Thyroid gland (tissue), 4 donors: ENCODE measurements at places on chromosomes 1 and 21.

DNA sequence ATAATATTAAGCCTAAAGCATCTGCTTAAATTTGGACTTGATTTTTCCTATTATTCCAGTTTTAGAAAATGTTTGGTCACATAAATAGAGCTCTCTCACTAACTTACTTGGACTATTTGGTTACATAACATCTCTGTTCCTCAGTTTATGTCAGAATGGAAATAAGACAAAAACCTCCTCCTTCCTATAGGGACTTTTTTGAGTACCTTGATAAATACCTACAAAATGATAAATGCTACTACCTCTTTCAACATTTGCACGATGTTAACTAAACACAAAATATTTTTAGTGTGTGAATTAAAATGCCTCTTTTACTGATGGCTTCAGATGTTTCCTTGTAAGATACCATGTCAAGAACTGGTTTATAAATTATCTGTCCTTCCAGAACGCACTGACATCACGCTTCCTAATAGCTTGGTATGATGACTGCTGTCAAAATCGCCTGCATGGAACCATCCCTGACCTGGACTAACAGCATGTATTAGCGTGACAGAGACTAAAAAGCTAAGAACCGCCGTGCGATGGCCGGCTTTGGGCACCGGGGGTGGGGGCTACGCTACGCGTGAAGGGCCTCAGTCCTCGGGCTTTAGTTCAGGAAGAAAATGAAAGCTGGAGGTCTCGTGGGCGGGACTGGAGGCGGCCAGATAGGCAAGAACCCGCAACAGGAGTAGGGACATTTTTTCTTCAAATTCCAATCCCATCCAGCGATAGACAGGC lies 133.2 kb upstream of the BARHL2 start:
- peak; percentile 33 for DNase-seq

GRCh38 chr1:9278116-9278515 lies 14.6 kb upstream of the SPSB1 start:
- DNase-seq: no peak

GRCh38 chr1:202047977-202048376 lies 37.6 kb downstream of the ELF3 start:
- no peak for DNase-seq

- no peak for DNase-seq
These were observed 8.8 kb downstream of the AK5 start for GRCh38 chr1:77290576-77290975.

DNA sequence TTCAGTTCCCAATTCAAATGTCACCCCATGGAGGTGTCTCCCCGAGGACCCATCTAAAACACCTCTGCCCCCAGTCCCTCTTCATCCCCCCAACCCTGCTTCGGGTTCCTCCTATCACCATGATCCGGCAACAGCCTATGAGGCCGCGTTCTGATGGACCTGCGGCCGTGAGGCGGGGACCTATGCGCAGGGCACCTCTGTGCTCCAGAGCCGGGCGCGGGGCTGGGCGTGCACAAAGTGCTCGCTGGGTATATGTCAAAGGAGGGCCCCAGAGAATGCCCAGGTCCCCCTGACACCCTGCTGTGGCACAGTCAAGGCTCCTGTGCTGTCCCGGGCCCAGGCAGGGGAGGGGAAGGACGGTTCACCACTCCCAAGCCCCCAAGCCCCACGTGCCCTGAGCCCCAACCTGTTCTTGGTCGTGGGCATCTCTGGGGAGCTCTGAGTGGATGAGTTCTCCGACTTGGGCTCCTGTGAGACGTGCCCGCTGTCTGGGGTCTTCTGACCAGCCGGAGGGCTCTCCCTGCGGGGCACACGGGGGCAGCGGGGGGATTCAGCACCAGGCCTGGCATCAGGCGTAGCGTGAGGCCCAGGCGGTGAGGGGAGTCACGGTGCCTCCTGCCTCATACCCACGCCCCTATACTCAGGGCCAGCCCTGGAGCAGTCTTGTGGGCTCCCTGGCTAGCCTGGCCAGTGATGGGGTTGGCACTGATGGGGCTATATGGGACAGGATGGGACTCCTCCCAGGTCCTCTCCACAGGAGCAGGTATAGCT lies 67.7 kb downstream of the RAP1GAP start:
- DNase-seq: no peak

- no peak for DNase-seq
These were observed 71.4 kb upstream of the FAM20B start for GRCh38 chr1:178954325-178954690.

- no peak for DNase-seq
These were observed 122.3 kb upstream of the SLC44A3 start for GRCh38 chr1:94697839-94698238.

GRCh38 chr21:44866780-44867179 lies 6.7 kb downstream of the PTTG1IP start:
- DNase-seq: no peak

GRCh38 chr1:27635396-27636142 lies 584 bp upstream of the FGR start:
- no peak for DNase-seq
